HL-60 (cell line): ENCODE measurements at places on chromosomes 3 and 15.

DNA sequence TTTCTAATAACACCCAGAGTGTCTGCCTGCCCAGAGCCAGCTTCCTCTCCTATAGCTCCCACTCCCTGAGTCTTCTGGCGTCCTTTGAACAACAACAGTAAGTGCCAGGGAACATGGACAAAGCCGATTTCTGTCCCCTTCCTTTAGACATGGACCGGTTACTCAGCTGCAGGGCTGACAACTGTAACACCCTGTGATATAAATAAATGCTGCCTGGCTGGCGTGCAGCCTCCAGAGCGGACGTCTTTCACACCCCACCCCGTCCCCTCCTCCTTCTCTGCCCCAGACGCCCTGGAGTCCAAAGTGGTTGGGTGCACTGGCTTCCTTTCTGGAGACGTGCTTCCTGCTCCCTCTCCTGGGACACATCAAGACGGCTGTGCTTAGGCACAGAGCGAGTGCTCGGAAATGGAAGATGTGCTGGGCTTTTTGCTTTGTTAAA lies 281.9 kb upstream of the LRRFIP2 start:
- DNase-seq = no peak

DNA sequence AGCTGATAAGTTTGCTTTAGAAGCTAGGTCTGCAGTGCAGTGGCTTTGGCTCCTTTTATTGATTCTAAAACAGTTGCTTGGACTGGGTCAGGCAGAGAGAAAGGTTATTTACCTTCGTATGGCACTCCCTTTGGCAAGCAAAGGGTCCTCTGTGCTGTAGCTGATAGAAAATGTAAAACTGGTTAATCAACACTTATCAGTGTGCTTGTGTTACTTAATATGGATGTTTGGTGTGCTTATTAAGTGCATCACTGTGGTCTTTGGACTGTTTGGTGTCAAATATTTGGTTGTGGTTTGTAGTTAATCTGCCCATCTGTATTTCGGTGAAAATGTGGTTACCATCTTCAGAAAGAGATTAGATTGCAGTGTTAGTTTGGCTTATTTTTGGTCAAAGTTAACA lies 16.0 kb downstream of the UBE2E2 start:
- no peak for DNase-seq

DNA sequence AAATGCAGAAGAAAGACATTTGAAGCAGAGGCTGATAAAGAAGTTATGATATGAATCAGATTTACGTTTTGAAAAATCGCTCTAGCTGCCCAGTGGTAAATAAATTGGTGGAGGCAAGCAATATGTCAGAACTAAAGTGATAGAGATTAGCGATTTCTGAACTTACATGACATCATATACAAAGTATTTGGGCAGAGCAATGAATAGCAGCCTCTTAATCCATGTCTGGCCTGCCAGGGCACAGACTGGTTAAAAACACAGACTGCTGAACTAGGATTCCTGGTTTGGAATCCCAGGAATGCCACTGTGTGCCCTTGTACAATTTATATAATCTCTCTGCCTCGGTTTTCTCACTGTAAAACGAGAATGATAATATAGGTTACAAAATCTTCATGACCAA lies 243.1 kb upstream of the SETMAR start:
- DNase-seq = no peak

DNA sequence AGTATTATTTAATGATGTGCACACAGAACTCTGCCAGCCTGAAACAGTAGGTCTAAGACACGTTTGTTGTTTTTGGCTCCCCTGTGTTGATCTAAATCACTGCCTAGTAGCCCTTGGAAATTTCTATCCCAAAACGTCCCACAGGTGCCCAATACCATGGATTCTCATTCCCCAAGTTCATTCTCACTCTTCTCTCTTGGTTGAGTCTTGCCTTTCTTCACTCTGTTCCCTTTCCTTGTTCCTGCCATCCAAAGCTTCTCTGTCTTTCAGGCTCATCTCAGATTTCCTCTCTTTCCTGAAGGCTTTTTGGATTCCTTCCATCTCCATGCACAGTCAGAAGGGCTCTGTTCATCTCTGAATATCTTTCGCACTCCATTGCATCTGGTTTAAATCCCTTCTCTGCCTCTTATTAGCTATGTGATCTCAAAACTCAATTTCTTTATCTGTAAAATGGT lies 54.2 kb downstream of the PPARG start:
- no peak for DNase-seq

GRCh38 chr3:59575113-59576001 lies 525.5 kb upstream of the CFAP20DC start:
- peak; percentile 33 for DNase-seq

GRCh38 chr3:154678041-154678654 lies 248.2 kb upstream of the GPR149 start:
- DNase-seq = no peak

- DNase-seq = no peak
Observed at GRCh38 chr3:8253201-8253600, 248.4 kb upstream of the LMCD1 start.

- DNase-seq = no peak
Observed at GRCh38 chr3:122943828-122944190, 83.8 kb downstream of the SEMA5B start.

DNA sequence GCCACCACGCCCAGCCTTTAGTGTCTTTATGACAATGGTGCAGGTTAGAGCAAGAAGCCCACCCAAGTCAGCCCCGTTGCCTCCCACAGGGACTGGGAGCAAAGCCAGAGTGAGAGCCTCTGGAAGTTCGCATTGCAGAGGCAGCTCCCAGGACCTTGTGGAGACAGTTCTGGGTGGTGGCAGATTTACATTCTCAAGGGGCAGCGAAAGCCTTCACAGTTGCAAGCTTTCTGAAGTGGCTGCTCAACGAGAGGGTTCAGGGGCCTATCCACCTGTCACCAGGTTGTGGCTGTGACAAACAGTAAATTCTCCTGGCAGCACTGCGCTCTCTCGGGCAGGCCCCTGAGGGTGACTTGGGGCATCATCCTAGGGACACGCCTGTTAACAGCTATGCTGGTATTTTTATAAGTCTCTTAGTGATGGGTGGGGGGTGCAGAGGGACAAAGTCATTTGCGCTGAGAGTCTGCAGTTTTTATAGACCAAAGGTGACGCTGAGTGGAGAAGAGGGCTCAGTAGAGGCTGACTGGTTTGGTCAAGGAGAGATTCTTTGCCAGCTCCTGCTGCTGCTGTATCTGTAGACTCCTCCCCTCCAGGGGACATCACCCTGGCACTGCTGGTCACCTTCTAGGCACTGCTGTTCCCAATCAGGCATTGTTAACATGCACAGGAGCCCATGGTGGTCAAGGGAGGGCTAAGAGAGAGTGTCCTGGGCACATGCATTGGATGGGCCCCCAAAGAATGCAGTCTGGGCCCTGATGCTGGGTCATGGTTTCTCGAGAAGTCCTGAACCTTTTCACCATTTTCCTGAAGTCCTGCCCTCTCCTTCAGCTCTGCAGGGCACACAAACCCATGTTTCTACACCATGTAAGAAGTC lies 57.5 kb upstream of the KLF13 start:
- DNase-seq = no peak

DNA sequence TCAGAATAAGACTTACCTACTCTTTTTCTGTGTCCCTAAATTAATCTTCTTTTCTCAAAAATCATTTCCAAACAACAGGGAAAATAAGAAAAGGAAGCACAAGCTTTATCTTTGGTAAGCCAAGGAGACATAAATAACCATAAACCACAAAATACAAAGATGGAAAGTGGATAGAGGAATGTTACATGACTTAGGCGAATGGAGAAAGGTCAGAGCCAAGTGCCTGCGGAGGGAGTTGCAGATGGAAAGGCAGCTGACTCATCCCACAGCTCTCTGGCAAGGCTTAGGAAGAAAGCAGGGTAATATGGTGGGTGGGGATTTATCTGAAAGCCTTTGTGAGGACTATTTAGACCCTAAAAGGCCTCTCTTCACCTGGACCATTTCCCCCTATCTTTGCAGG lies 72.8 kb downstream of the GALK2 start:
- no peak for DNase-seq

DNA sequence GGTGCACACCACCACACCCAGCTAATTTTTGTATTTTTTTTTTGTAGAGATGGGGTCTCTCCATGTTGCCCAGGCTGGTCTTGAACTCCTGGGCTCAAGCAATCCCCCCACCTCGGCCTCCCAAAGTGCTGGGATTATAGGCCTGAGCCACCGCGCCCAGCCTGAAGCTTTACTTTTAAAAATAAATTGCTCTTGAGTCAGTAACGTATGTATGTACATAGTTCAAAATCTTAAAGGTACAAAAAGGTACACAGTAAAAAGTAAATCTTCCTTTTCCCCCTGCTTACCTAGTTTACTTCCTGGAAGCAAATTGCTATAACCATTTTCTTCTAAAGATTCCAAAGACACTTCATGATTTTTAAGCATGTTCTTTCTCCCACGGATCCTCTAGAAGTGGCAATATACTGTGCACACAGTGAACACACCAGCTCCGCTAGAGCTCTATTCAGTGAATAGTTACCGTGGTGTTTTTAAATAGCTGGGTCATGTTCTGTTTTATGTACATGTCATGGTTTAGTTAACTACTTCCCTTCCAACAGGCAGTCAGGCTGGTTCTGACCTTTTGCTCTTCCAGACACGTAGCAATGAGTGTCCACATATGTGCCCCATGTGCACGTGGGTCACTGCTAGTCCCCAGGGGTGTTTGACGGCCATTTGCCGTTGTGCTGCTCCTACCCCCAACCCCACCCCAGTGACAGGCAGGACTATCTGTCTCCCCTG lies 82.1 kb downstream of the EEFSEC start:
- no peak for DNase-seq

DNA sequence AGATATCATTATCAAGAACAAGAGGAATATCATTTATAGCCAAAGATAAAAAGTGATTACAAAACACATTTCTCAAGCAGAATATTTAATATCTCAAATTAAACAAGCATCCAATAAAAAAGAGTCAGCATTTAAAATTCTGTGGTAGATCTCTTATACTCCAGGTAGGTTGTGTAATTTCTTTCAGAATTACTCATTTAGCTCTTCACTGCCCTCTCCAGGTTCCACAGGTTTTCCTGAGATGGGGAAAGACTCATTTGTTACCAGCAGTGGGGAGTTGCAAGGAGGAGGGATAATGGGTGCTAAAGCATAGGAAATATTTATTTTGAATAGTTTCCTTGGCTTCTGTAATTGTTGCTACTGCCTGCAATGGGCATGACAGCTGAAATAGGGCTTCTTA lies 83.1 kb upstream of the RASGRP1 start:
- DNase-seq = no peak
